ENCODE measurements at places on chromosomes 7 and 10.

DNA sequence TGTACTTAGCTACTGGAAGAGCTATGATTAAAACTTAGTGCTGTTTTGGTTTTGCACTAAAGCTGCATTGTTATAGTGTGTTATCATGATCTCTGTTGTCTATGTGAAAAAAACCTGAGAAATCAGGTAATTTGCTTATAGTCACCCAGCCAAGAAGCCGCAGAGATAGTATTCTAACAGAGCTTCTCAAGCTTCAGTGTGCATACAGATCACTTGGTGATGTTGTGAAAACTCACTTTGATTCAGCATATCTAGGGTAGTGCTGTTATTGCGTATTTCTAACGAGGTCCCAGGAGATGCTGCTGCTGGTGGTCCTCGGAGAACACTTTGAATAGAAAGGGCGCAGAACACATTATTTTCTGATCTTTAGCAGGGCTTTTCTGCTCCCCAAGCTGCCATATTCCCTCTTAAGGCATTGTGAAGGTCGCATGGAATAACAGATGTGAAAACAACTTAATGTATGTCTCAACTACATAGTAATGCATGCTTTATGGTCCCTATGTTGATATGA lies 68.4 kb upstream of the PDCD4 start:
- no peak for DNase-seq

DNA sequence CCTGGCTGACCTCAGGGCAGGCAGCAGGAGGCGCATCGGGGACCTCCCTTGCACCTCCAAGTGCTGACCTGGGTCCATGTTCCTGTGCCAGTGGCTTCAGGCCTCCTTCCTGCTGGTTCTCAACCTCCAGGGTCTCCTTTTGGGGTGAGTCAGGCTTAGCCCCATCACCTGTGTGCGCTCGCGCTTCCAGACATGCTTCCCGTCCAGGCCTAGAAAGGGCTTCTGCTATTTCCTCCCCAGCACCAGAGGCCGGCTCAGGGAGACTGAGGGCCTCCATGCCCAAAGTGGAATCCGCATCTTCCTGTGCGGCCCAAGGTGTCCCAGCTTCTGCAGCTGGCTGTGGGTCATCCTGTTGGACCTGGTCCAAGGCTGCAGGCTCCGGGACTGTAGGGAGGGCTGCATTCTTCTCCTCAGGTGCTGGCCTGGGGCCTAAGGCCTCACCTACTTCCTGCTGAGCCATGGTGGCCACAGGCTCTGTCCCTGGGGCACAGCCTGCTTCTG lies 5.9 kb downstream of the NACAD start:
- no peak for DNase-seq

- DNase-seq = no peak
Measured at GRCh38 chr10:77231884-77232610, 405.6 kb downstream of the KCNMA1 start.

DNA sequence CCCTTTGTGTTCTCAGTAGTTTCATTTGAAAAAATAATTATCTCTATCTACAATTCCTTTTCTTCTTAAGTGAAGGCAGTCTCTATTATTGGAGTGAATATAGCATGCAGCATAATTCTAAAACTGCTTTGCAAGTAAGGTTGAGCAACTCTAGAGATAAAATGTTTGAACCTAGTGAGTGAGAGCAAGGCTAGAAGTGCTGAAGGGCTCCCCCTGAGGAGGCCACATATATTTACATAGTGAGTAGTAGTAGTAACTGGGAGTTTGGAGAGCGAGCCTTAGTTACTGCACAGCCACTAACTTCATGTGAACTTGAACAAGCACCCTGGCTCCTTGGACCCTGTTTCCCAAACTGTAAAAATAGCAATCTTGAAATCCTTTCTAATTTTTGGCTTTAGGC lies 141.5 kb upstream of the DKK1 start:
- no peak for DNase-seq

DNA sequence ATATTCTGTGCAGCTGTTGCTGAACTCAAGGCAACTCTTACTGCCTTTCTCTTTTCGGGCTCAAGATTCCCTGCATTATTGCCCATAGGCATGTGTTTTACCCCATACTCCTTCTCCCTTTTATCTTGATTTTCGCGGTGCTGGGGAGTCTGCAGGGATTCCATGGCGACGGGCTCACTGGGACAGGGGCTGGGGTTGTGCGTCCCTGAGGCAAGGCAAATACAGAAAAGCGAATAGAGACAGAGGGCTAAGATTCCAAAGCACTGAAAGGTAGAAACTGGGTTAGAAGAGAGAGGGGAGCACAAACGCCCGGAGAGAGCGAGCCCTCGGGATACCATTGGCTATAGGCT lies 519 bp upstream of the RPP38 start:
- no peak for DNase-seq

DNA sequence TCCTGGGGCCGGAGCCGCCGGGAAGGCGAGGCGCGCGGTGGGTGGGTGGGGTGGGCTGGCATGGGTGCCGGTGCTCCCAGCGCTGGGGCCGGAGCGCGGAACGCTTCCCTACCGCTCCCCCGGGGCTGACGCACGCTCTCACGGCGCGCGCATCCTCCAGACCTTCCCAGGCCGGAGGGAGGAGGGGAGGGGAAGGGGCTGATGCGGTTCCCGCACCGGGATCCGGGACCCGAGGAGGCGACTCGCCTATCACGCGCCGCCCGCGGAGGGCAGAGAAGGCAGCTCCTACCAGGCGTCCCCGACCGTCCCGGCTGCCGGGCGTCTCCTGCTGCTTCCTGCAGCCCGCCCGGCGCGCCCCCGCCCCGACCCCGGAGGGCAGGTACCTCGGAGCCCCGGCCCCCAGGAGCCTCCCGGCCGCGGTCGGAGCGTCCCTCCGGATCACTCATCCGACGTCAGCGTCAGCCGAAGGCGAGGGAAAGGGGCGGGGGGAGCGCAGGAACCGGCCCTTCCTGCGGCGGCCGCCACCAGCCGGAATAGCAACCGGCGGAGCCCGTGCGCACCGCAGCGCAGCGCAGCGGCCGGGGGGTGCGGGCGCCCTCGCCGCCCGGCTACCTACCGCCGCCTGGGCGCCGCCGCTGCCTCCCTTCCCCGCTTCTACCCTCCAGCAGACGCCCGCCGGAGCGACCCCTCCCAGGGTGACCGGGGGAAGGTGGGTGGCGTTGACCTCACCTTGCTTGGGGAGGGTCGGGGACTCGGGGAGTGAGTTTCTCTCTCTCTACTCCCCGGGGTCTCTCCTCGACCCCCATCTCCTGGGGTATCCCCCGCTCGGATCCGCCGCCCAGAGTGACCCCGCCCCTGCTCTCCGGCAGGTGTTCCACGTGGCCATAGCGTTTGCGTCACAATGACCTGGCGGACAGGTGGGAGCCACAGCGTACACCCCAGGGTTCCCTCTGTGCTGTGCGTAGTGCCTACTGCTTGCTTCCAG lies at the start of gene ICA1:
Gene ICA1, minus strand, starts transcription at position 457 of the 985 bp plus-strand sequence. CDS start 26,241 bp downstream, outside the sequence.
- no peak for DNase-seq

DNA sequence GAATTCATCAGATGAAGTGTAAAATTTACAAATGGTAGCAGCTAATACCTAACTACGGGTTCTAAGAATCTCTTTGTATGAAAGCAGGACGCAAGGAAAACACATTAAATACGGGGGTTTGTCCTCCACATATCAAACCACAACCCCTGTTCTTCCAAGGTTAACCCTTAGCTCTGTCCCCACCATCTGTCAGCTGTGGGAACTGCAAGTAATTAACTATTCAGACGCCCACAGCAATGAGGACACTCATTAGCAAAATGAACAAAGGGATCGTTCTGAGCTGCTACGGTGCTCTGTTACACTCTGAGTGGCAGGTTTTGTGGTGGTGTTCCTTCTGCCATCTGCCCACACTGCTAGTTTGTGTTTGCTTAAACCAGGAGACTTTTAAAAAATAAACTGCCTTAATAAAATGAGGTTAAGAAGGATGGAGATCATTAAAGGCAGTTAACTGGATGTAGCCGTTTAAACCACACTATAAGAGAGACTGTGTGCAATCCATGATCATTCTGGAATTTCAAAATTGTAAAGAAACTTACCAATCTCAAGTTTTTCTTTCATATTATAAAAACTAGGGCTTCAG lies 51.4 kb downstream of the C10orf67 start:
- DNase-seq = no peak

DNA sequence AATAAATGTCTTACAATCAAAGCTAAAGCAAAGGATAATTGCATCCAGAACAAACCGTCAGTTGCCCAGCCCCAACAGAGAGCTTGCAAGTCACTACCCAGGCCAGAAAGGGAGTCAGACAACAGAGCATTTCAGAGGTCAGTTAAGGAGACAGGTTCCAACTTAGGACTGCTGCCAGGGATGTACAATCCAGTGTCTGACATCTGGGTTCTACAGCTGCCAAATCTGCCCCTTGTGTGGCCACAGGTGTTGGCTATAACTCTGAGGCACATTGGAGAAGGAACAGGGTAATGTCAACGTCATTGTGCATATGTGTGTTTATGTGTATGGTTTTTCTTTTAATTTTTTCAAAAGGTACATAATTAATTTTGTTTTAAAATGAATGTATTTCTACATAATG lies 85.2 kb upstream of the GLCCI1 start:
- DNase-seq = no peak

DNA sequence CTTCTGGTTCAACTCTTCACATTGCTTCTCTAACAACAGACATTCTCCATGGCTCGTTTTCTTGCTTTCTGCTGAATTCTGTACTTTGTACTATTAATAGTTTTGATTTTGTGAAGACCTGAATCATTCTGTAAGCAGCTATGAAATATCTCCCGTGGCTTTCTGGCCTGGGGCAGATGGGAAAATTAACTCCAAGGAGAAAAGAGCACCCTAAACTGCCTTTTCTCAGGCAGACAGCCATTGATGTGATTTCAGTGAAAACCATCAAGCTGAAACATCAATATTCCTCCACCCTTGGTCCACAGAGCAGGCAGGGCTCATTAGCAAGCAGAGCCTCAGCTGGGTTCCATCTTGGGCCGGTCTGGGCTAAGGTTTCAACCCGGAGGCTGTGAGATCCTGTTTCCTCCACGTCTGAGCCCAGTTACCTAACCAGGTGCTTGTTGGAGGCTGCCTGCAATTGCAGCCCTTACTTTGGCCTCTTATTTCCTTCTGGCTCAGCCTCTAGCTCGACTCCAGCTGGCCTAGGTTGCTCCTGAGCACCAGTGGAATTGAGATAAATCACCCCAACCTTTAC lies 21.1 kb upstream of the EZH2 start:
- no peak for DNase-seq

DNA sequence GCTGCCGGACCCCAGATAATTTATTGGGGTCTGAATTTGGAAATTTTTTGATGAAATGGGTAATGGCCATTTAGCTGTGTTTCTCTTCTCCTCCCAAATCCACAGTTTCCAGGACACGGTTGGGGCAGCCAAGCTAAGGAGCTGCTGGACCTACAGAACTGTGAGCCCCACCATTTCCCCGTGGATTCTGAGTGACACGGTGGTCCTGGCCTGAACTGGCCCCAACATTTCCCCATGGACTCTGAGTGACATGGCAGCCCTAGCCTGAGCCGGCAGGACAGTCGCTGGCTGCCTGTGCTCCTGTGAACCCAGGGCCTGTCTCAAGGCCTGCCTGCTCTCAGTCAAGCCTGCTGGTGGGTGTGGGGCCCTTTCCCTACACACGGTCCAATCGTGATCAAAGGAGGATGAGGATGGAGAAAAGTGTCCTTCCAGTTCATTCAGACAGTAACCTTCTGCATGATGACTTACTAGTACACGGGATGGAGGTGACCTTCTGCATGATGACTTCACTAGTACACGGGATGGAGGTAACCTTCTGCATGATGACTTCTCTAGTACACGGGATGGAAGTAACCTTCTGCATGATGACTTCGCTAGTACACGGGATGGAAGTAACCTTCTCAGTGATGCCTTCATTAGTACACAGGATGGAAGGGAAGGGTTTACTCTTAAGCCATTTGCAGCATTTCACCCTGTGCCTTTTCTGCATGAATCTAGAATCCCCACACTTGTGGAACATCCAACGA lies 359.9 kb downstream of the GLRX3 start:
- DNase-seq = no peak

GRCh38 chr7:32428546-32428945 lies 61.6 kb downstream of the LSM5 start:
- no peak for DNase-seq

DNA sequence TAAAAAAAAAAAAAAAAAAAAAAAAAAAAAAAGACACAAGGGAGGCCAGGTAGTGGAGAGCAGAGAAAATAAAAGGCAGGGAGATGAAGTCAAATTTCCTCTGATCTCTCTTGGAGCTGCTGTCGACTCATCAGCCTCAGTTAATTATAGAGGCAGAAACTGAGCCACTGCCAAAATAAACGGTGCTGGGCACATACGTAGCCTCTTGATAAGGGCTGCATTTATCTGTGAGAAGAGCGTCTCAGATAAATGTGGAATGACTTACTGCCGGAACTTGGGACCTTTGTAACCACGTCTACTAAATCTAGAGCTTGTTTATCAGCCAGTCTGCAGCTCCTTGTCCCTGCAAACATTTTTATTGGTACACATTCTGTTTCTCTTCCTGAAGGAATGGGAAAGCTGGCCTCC lies 162.3 kb downstream of the BAMBI start:
- DNase-seq = no peak

DNA sequence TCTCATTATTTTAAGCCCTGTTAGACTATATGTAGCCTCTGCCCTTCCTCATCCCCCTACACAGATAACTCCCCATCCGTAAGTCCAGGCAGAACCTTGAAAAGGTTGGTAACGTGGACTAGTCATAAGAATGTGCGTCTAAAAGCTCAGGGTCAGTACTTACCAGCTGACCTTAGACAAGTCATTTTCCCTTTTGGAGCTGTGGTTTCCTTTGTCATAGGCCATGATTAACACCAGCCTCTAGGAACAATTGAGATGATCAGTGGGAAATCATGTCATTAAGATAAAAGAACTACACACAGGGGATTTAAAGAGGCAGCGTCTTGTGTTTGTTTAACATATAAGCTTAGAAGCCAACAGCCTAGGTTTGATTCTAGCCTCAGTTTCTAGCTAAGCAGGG lies 6.9 kb upstream of the UNC5B start:
- no peak for DNase-seq

- DNase-seq = no peak
Measured at GRCh38 chr10:1103551-1103950, 47.4 kb downstream of the WDR37 start.

DNA sequence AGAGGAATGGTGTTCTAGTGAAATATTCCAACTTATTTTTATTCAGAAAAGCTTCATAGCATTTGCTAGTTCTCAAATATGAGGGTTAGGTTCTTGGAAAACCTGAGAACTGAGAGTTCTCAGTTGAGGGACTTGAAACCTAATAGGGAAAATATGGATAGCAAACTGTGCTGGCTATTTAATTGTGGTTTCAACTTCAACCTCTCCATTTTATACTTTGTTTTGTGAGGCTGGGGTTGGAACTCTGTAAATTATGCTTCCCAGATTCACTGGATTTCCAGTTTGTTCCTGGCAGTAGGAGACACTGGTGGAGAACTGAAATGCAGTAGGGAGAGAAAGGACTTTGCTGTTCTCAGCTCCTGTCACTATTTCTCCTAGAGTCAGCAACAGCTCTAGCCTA lies 52.7 kb downstream of the CDK14 start:
- no peak for DNase-seq

GRCh38 chr10:21379143-21379542 lies 146.3 kb downstream of the SKIDA1 start:
- no peak for DNase-seq

DNA sequence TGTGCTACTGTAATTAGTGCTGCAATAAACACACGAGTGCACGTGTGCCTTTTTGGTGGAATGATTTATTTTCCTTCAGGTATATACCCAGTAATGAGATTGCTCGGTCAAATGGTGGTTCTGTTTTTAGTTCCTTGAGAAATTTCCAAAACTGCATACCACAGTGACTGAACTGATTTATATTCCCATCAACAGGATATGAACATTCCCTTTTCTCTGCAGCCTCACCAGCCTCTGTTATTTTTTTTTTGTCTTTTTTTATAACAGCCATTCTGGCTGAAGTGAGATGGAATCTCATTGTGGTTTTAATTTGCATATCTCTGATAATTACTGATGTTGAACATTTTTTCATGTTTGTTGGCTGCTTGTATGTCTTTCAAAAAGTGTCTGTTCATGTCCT lies 922.9 kb upstream of the LRRN3 start:
- DNase-seq = no peak

Measured in stimulated activated CD8-positive, alpha-beta memory T cell treated with anti-CD3 and anti-CD28 coated beads, Interleukin-4, amount 100 ng/mL, for 1 hour (primary cell).